ENCODE measurements at places on chromosomes 3 and 15.

DNA sequence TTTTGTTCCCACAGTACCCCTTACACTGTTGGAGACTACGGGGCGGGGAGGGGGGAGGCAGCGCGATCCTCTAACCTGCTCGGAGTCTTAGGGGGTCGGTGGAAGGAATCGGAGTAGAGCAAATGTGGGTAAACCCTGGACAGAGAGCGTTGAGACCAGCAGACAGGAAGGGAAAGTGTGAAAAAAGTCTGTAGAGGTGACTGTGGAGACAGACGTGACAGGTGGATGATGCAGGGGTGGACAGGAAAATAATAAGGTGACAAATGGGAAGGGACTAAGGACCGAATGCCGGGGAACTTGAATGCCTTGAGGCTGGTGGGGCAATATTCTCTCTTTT, 424 bp downstream of the EAF2 start:
- no peak for DNase-seq

GRCh38 chr3:69324362-69325025, 61.4 kb downstream of the FRMD4B start:
- DNase-seq, result no peak

DNA sequence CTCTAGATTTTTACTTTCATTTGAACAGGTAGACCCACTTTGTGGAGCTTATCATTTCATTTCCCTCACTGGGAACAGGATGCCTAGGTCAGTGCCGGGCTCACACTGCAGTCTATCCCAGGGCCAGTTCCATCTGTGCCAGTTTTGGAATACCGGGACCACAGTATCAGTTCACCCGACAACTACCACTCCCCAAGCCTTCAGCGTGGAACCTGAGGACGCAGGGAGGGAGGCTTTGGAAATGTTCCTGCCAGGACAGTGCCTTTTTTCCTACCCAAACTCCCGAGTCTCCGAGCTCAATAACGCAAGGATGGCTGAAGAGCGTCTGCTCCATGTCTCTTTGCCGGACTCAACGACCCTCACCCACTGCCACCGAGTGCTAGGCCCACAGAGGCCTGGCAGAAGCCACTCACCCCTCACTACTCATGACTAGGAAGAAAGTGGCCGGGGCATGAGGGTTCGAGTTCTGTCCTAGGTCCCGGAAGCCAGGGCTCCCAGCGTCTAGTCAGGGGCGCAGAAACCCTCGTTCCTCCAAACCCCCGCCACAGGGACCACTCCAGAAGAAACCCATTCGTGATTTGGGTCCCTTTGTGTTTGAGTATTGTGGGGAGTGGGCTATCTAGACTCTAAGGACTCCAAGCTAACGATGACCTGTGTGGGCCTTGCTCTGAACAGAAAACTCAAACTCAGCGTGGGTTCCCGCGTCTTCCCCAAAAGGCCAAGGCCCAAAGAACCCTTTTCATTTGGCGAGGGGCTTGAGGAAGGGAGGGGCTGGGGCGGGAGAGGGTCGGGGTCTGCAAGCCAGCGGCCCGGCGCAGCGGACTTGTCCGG, 11.4 kb downstream of the ZIC1 start:
- DNase-seq, result no peak

- DNase-seq, result no peak
Measured at GRCh38 chr15:45387380-45388007, 9.2 kb upstream of the GATM start.

- no peak for DNase-seq
Measured at GRCh38 chr3:151262871-151263525, 15.3 kb downstream of the P2RY14 start.

DNA sequence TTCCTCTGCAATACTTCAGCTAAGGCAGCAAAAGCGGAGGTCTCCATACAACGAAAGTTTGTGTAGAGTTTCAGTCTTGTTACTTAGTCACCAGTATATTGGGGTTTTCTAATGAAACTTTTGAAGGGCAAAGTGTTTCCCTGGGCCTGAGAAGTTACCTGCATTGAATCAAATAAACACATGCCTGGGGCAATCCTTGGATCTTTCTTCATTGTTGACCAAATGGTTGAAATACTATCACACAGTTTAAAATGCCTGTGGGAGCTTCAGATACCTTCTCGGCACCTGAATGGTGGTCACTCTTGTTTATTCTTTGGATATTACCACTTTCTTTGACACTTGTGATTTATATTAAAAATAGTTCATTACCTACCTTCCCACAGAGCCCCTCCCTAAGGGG, 988 bp upstream of the CHSY1 start:
- DNase-seq, result no peak

DNA sequence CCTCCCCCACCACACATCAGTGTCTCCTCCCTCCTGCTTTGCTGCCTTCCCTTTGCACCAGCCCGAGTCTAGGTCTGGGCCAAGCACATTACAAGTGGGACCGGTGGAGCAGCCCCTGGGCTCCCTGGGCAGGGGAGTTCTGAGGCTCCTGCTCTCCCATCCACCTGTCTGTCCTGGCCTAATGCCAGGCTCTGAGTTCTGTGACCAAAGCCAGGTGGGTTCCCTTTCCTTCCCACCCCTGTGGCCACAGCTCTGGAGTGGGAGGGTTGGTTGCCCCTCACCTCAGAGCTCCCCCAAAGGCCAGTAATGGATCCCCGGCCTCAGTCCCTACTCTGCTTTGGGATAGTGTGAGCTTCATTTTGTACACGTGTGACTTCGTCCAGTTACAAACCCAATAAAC, 2.3 kb upstream of the ABCF3 start:
- no peak for DNase-seq

GRCh38 chr15:69921626-69922619, 175.8 kb downstream of the TLE3 start:
- DNase-seq, result no peak

GRCh38 chr3:151281671-151282324, 3.5 kb upstream of the P2RY14 start:
- DNase-seq, result no peak
